GF-D8 (cell line): ENCODE measurements at places on chromosomes 7 and 10.
A peak's percentile ranks its signal among the peaks of the same experiment; 100 is the strongest.

- peak; percentile 10 for DNase-seq
Observed at GRCh38 chr10:97503406-97503805, 4.7 kb downstream of the UBTD1 start.

- DNase-seq: no peak
Observed at GRCh38 chr10:33573606-33574005, 239.1 kb upstream of the NRP1 start.

GRCh38 chr10:108363576-108363975, 1199.1 kb upstream of the SORCS1 start:
- DNase-seq: no peak

DNA sequence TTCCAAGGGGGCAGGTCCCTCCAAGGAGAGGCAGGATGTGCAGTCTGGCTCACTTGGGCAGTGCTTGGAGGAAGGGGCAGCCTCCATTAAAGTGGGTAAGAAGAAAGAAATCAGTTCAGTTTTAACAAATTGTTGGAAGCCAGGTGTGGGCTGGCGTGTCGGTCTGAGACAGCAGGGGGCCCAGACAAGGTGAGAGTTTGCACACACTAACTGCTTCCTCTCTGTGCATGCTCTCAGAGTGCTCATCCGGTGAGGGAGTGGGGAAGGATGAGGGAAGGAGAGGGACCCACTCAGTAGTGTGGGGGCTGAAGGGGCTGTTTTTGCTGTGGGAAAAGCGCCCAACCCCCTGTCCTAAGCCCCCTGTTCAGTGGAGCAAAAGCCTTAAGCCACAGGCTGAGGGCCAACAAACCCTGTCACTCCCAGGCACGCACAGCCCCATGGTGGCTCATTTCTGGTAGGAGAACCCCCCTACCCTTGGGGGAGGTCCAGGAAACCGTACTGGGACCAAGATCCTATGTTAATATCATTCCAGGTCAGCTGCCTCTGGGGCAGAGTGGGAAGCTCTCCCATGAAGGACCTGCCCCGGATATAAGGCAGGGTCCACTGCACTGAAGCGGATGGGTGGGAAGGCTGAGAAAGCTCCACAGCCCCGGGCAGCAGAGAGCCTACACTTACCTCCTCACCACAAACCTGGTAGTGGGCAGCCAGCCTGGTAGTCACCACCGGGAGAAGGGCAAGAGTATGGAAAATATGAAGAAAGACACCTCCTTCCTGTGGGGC, 5.1 kb upstream of the PCBD1 start:
- no peak for DNase-seq
